Osteocyte (in vitro differentiated cells): ENCODE measurements at places on chromosomes 11 and 22. TPM values are rescaled to one million over a fixed set of nuclear protein-coding genes. Genes with fewer than 3 reads are reported as not detected.

DNA sequence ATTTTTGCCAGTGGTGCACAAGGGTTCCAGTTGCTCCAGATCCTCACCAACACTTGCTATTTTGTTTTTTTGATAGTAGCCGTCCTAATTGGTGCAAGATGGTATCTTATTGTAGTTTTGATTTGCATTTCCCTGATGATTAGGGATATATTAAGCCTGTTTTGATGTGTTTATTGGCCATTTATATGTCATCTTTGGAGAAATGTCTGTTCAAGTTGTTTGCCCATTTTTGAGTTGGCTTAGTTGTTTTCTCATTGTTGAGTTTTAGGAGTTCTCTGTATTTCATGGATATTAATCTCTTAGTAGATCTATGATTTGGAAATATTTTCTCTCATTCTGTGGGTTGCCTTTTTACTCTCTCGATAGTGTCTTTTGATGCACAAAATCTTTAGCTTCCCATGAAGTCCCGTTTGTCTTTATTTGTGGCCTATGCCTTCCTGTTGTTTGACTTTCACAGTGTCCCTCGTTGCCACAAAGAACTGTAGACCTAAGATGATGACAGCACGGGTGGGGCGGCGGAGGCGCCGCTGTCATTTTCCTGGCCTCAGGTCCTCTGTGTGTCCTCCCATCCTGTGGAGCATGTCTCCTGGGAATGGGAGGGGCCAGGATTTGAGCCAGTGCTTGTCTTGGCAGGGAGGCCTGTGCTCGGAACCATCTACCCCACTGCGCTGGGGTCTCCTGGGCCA lies 33.5 kb downstream of the LRP5 start:
- H3K4me1 ChIP-seq, result peaks cover 71% of the 10 kb centered on the region
- H3K36me3 ChIP-seq, result peaks cover 16% of the 10 kb centered on the region
- no peaks in the 10 kb centered on the region for H3K27me3 ChIP-seq
- no peak overlapping the region for H3K4me3 ChIP-seq
- peak overlapping the region; percentile 42 for H3K27ac ChIP-seq
- no peak for DNase-seq

DNA sequence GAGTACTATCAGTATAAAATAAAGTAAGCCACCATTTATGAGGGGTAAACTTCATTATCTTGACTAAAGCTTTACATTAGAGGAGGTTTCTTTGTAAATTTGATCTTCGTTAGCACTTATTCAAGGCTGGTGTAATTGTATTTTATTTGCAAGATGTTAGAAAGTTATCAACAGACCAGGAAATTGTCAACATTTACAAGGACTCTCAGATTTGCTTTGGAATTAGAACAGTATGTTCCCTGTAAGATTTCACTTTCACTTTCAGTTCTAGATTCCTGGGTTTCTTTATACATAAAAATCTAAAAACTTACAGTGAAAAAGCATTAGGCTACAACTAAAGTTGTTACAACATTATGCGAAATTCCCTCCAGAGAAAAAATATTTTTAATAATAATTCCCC lies 4.6 kb upstream of the BIRC3 start:
- peak overlapping the region; percentile 97 for H3K27ac ChIP-seq
- no peaks in the 10 kb centered on the region for H3K27me3 ChIP-seq
- H3K36me3 ChIP-seq, result no peaks in the 10 kb centered on the region
- peak overlapping the region; percentile 66 for H3K4me3 ChIP-seq
- DNase-seq, result no peak
- peaks cover 42% of the 10 kb centered on the region for H3K4me1 ChIP-seq

DNA sequence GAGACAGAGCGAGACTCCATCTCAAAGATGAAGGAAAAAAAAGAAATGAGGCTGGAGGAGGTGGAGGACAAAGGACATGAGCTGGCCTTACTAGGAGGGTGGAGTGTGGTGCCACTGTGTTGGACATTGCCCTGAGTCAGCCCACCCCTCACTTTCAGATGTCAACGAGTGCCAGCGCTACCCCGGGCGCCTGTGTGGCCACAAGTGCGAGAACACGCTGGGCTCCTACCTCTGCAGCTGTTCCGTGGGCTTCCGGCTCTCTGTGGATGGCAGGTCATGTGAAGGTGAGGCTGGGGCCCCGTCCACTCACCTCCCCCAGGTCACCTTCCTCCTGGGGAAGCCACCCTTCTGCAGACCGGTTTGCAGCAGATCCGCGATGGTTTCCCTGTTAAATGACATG lies 40.6 kb downstream of the FBLN1 start:
- no peak overlapping the region for H3K27ac ChIP-seq
- peaks cover 14% of the 10 kb centered on the region for H3K4me1 ChIP-seq
- H3K36me3 ChIP-seq, result peaks cover 41% of the 10 kb centered on the region
- DNase-seq, result no peak
- no peaks in the 10 kb centered on the region for H3K27me3 ChIP-seq

PGA5 gene
- total RNA-seq, result not detected in 2 replicates
